ENCODE measurements at places on chromosomes 5 and 9.

DNA sequence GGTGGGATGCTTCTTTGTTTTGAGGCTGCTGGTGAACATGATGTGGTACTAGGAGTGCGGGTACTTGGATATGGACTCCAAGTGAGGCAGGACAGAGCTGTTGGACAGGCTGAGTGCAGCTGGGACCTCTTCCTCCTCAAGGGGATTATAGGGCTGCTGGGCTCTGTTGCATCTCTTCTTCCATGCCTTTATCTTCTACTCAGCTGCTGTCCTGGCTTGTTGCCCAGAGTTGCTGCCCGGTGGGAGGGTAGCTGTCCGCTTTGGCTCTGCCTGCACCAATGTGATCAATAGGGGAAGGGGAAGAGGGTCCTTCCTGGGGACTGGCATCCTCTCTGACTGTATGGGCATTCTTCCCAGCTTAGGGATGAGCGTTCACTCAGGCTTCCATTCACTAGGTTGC, 1217.9 kb upstream of the ACO1 start:
- no peak for DNase-seq

GRCh38 chr5:4924577-4924976, 215.6 kb upstream of the ADAMTS16 start:
- DNase-seq = no peak

GRCh38 chr9:85978496-85978895, 37.5 kb downstream of the NAA35 start:
- no peak for DNase-seq

DNA sequence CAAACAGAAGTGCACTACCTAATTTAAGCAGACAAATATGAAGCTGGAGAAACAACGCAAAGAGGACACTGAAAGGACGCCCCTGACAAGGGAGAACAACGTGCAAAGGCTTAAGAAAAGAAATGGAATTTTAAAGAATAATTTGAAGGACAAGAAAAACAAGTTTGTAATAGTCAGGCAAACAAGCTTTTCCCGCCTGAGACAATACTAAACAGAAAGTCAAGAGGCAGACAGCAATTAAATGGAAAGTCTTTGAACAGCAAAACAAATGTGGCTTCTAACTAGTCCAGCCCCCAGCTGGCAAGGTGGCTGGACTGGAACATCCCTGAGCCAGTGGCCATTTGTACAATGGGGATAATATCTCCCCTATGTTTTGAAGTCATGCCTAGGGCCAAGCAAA, 63.3 kb downstream of the SIL1 start:
- no peak for DNase-seq

- no peak for DNase-seq
Measured at GRCh38 chr5:166369346-166369745, 1922.1 kb upstream of the WWC1 start.

- no peak for DNase-seq
Measured at GRCh38 chr5:116600876-116601275, 26.3 kb upstream of the SEMA6A start.

DNA sequence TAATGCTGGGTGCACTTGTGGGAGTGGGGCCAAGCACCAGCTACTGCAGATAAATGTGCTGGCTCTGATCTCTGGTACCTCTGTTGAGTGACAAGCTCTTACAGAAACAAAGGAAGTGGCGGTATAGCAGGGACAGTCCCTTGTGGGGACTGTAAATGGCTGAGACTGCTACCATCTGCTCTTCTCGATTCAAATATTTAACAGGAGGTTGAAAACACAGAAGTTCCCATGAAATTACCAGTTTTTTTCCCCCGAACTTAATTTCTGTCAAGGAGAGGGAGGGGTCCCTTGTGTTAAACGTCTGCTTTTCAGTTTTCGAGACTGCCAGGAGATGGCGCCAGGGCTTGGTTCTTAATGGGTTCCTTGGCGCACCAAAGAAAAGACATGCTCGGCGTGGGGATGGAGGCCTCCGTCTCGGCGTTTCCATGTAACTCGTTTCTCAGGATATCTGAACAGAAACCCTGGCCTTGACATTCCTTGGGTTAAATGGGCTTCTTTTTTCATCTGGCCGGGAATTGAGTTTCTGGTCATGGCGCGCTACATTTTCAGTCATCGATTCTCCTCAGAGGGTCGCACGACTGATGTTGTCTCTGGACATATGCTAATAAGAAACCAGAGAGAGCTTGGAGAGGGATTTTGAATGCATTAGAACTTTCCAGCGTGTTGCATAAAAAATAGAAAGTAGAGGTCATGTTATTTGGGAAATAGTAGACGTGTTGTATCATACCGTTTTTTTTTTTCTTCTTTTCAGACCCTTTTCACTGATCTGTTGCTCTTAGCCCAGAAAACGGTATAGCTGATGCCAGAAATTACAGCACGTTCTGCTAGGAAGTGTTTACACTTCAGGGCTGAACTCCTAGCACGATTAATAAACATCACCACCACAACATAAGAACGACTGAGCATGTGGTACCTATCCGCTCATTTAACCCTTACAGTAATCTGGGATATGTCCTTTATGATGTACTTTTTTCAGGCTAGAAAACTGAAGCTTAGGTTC, 64.0 kb downstream of the CARTPT start:
- DNase-seq = peak; percentile 42

GRCh38 chr9:97501972-97502221, 431 bp downstream of the TMOD1 start:
- DNase-seq = no peak

DNA sequence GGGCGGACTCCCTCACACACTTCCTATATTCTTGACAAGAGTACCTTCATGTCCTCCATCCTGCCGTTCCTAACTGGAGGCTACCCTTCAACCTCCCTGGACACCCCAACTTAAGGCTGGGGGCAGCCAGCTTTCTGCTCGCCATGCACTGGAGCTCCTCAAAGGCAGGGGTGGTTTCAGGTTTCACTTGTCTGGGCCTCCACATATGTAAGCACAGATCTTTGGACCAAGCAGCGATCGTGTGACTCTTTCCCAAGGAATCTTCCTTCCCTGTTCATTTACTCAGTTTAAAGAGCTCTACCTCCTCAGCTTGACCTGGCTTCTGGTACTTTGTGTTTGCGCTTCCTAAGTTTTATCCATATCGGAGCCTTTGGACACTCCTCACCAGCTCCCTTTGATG, 34.2 kb upstream of the TRPC7 start:
- no peak for DNase-seq

- no peak for DNase-seq
Measured at GRCh38 chr5:63456279-63456678, 506.0 kb downstream of the HTR1A start.

DNA sequence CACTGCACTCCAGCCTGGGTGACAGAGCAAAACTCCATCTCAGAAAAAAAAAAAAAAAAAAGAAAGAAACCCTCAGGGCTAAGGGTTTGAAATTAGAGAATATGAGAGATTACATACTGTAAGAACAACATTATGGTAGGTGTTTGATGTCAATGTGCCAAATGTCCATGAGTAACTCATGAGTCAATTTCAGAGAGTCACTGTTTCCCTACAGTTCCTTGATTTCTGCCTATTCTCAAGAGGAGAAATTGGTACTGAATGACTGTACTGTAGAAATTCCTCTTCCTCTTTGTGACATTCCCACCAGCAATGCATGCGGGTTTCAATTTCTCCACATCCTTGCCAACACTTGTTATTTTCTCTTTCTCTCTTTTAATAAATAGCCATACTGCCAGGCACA, 35.2 kb downstream of the MARVELD2 start:
- DNase-seq = no peak
